Retina (tissue), 1 donor: ENCODE measurements at places on chromosomes 7 and 10.

- no peak for DNase-seq
Observed at GRCh38 chr10:17074541-17074847, 55.1 kb downstream of the CUBN start.

DNA sequence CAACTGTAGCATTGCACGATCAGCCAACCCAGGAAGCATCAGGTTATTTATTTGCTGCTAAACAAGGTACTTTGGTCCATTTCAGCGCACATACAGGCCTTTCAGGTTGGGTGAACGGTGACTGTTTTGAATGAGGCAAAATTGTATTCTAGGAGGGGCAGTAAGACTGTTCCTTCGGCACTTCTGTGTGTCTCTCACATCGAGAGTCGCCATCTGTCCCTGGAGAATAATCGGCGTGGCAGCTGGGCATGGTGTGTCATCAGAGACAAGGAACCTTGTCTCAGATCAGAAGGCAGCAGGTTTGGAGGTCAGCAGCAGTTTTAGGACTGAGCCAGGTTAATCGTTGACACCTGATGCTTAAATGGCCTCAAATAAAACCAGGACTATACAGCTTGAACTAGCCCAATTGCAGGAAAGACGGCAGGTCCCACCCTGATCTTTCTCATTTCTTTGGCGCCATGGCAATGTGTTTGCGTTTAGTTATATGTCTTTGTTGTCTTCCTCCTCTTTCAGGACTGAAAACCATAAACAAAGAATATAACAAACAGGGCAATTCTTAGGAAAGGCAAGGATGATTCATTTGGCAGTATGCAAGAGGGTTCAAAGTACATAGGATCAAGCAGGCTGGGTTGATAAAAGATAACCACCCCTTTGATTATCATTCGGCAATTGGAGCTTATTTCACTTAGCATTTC, 92.0 kb upstream of the PRR15 start:
- no peak for DNase-seq

- no peak for DNase-seq
Observed at GRCh38 chr10:72564596-72564995, 61.3 kb downstream of the MICU1 start.

GRCh38 chr10:82815680-82816079, 940.7 kb downstream of the NRG3 start:
- no peak for DNase-seq

DNA sequence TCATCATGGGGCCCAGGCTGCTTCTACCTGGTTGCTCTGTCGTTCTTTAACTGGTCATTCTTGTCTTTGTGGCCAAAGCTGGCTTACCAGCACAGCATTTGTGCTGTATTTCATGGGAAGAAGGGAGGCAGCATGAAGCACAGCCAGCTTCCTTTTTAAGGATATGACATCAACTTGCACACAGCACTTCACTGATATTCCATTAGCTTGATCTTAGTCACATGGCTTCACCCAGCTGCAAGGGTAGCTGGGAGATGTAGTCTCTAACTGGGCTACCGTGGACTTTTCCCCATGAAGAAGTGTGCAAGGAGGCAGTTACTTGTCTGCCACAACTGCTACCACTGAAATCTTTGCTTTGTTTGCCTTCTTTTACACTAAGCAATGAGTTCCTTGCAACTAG, 525.2 kb downstream of the LRMDA start:
- no peak for DNase-seq

DNA sequence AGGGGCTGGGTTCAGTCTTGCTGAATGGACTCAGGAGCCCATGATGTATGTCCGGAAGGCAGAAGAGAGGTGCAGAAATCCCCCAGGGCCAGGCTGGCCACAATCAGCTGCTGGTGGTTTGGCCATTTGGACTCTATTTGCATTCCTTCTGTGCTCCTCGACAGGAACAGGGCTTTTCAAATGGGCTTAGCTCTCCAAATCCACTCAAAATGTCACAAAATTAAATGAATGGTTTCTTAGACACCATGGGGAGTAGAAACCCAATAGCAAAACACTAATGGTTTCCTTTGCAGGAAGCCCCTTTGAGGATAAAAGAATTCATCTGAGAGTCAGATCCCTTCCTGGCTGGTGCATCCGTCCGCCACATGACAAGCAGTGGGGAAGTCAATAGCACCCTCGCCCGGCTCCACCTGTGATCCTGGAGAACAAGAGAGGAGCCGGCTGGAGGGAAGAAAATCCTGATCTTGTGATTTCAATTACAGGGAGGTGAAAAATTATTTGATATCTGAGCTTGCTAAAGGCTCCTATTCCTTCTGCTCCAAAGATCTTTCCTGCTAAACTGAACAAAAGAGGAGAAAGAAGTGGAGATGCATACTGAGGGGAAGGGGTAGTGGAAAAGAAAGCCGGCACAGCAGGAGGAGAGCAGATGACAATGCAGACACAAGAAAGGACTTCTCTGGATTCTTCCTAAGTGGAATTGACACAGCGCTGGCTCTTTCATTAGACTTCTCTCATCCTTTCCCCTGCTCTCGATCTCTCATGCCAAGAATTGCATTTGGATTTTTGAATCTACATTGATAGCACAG, 190.7 kb downstream of the C7orf25 start:
- peak; percentile 59 for DNase-seq

DNA sequence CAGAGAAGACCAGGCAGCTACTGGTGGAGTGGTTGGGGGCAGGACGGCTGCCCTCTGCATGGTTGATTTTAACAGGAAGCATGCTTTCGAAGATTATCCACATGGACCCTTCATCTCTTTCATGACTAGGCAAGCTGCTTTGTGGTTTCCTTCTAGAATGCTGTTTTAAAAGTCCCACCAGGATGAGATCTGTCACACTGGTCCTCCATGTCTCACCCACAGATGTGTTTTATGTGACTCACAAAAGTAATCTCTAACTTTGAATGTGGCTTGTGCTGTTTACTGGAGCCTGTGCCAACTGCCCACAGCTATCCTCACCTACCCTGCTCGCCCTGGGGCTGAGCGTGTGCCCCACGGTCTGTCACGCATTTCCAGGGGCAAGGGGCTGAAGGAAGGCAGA, 188.8 kb downstream of the GFRA1 start:
- DNase-seq, result no peak

- DNase-seq, result no peak
Observed at GRCh38 chr10:70970830-70971229, 82.5 kb upstream of the PCBD1 start.

- DNase-seq, result no peak
Observed at GRCh38 chr7:144763291-144763690, 72.6 kb downstream of the TPK1 start.
